ENCODE measurements at places on chromosomes 11 and 22.

- DNase-seq: no peak
Observed at GRCh38 chr11:33268945-33269540, 11.9 kb downstream of the HIPK3 start.

DNA sequence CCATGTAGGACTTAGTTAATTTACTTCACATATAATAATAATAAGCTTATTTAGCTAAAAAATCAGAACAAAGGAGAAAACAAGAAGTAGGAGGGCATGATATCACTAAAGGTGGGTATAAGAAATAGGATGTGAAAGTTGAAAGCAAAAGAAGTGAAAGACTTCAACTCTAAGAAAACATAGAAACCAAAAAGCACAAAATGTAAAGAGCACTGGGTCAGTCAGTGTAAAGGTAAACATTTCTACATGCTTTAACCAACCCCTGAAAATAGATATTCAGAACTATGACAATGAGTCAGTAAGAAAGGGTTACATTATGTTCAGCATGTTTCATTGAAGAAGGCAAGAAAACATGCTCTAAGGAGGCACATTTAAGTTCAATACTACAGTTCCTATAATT lies 298.8 kb downstream of the SWAP70 start:
- no peak for DNase-seq

- DNase-seq: no peak
Observed at GRCh38 chr22:20572132-20572802, 64.9 kb downstream of the MED15 start.

- DNase-seq: no peak
Observed at GRCh38 chr11:119157063-119157462, 8.2 kb downstream of the ABCG4 start.

DNA sequence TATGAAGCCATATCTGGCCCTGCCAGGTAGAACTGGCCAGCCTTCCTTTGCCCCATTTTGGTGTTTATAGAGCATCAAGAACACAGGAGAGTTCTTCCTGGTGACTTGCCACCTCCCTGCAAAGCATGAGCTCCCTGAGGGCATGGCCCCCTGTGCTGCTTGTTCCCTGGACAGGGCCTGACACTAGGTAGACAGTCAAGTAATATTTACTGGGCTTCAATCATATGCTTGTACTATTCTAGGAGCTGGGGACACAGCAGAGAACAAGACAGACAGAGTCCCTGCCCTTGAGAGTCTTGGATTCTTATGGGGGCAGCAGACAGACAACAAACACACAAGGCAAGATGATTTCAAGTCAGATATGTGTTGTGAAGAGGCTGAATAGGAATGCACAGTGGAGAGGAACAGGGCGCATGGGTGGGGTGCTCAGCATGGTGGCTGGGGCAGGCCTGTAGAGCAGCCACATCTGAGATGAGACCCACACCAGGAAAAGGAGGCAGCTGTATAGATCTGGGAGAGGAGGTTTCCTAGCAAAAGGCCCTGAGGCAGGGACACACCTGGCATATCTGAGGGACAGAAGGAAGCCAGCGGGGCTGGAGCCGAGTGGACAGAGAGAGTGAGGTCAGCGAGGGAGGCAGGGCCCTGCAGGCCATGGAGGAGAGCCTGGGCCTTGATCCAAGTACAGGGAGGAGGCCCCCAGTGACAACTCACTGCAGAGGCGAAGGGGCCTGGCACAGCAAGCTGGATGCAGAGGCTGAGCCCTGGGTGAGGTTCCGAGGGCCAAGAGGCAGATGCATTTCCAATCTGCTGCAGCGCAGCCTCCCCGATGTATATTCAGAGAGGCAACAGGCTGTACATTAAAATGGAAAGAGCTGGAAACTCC lies 10.2 kb upstream of the CBX6 start:
- DNase-seq: no peak

GRCh38 chr11:114310095-114310494 lies 13.9 kb downstream of the NNMT start:
- DNase-seq: no peak

DNA sequence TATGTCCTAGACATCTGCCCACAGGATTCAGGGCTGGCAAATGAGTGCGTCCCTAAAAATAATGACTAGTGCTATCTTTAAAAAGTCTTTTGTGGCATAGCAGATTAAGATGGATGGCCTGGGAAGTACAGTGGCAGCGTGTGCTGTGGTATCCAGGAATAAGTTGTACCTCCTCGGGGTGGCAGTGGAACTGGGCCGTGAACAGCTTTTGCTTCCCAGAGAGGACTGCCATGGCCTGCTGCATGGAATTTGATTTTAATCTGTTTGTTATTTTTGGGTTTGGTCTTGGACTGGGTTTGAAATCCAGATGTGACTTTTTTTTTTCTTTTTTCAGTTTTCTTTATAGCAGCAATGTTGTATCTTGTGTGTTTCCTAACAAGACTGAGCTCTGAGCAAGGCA lies 71.3 kb upstream of the PARVG start:
- no peak for DNase-seq

DNA sequence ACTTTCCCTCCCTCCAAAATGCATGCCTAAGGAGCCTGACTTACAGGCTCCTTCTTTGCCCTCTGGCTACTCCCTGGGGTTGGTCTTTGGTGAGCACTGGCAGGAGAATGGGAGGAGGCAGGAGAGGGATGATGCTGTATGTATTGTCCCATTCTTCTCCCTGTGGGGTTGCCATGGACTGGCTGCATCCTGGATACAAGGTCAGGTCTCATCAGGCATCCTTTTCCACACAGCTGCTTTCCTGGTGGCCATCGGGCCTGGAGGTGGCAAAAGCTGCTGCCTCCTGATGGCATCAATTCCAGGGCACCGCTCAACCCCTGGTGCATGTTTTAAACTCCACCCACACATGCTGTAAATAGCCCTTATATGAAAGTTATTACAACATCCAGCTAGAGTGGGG lies 257.2 kb downstream of the ETS1 start:
- no peak for DNase-seq

DNA sequence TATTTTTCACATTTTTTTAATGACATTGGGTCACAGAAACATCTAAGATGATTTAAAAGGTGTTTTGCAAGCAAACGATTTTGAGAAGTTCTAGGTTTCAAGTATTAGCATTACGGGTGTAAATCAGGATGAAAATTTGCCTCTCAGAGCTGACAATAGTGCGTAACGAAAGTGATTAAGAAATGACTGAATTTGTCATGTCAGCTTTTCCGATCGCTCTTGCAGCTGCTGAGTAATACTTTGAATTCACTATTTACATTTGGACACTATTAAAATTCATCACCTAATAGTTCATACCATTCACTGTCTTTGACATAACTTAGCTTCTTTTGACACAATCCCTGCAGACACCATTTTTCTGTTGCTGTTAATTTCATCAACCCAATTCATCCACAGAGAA lies 205.2 kb downstream of the SOX6 start:
- no peak for DNase-seq

GRCh38 chr11:625636-626268 lies 997 bp upstream of the CDHR5 start:
- no peak for DNase-seq

GRCh38 chr11:5277807-5278382 lies 8.2 kb upstream of the HBE1 start:
- DNase-seq: no peak

- DNase-seq: no peak
Observed at GRCh38 chr11:72352859-72353551, 81.3 kb downstream of the CLPB start.

GRCh38 chr22:23237201-23237798 lies 57.0 kb downstream of the BCR start:
- DNase-seq: no peak

All from activated CD8-positive, alpha-beta T cell treated with anti-CD3 and anti-CD28 coated beads for 36 hours (primary cell).